ENCODE measurements at places on chromosomes 2 and 18. TPM values are rescaled to one million over a fixed set of nuclear protein-coding genes. Genes with fewer than 3 reads are reported as not detected.

CDCA7 gene
- 2.5 TPM for total RNA-seq

KIF1A gene
- total RNA-seq, result under 0.01 TPM

CIAO1 gene
- 69.9 TPM for total RNA-seq

SERPINB4 gene
- total RNA-seq, result not detected

ABCB11 gene
- not detected for total RNA-seq

NEURL3 gene
- not detected for total RNA-seq

MATN3 gene
- 4.3 TPM for total RNA-seq

C2orf78 gene
- not detected for total RNA-seq

MOGAT1 gene
- not detected for total RNA-seq

CD8B2 gene
- total RNA-seq, result 0.13 TPM

SERPINB10 gene
- total RNA-seq, result not detected

DHRS9 gene
- total RNA-seq, result not detected

B3GNT7 gene
- 0.78 TPM for total RNA-seq

COL5A2 gene
- total RNA-seq, result 717 TPM

MOCOS gene
- 12.5 TPM for total RNA-seq

SLC40A1 gene
- 25.7 TPM for total RNA-seq

FIGN gene
- total RNA-seq, result 2.2 TPM

NETO1 gene
- total RNA-seq, result not detected

GPR35 gene
- total RNA-seq, result 0.65 TPM

FOXI3 gene
- not detected for total RNA-seq

CIDEA gene
- total RNA-seq, result 0.52 TPM

PROM2 gene
- total RNA-seq, result 0.32 TPM

CXCR2 gene
- total RNA-seq, result not detected

GDF7 gene
- total RNA-seq, result 0.91 TPM

ANKRD62 gene
- total RNA-seq, result not detected

EVX2 gene
- total RNA-seq, result not detected

PECR gene
- total RNA-seq, result 11.6 TPM

HAAO gene
- 7.1 TPM for total RNA-seq

PLGLB2 gene
- total RNA-seq, result 2.6 TPM

PER2 gene
- 5.6 TPM for total RNA-seq

SERPINB2 gene
- not detected for total RNA-seq

PIK3C3 gene
- total RNA-seq, result 86.5 TPM

MEP1B gene
- total RNA-seq, result not detected

CD8A gene
- not detected for total RNA-seq

FKBP1B gene
- total RNA-seq, result 4.1 TPM

GPR45 gene
- total RNA-seq, result not detected

IL1B gene
- total RNA-seq, result not detected

TIA1 gene
- 90.9 TPM for total RNA-seq

EFR3B gene
- 5.4 TPM for total RNA-seq

XDH gene
- total RNA-seq, result 0.43 TPM

FRZB gene
- 1.4 TPM for total RNA-seq

TTC39C gene
- 29.0 TPM for total RNA-seq

CACNB4 gene
- total RNA-seq, result 102 TPM

ANKRD30B gene
- total RNA-seq, result not detected
